ENCODE measurements at places on chromosomes 12 and 14.

DNA sequence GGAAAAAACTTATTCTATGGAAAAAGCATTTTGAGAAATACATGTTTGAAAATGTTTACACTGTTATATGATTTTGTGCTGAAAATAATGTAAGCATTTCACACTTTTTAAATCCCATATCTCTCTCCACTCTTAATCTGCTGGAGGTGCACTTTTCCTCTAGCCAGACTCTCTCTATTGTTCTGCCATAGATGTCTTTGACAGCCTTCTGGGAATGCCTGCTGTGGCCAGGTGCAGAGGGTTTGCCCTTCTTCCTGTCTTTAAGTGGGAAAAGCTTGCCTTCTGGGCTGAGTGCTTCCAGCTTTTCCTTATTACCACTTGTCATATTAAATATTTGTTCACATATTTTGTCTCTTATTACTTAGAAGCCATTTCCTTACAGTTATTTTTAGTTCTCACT is 60.1 kb upstream of the PPM1H start:
- DNase-seq: no peak

DNA sequence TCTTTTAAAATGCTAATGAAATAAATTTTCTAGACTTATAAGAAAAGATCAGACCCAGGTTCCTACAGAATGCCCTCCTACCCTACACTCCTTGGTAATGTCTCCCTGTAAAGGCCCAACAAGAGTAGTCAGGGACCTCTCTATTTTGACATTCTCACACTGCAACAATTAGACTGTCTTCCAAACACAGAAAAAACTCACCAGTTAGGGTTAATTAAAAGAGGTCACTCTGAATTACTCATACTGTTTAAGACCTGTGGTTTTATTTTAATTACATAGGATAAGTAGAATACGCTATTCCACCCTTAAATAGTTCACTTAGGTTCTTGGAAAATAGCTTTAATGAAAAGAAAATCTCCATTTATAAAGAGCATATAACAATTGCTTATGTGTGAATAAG is 142.4 kb downstream of the ITPR2 start:
- DNase-seq: no peak

GRCh38 chr14:50388256-50388931 is 8.3 kb downstream of the CDKL1 start:
- no peak for DNase-seq

DNA sequence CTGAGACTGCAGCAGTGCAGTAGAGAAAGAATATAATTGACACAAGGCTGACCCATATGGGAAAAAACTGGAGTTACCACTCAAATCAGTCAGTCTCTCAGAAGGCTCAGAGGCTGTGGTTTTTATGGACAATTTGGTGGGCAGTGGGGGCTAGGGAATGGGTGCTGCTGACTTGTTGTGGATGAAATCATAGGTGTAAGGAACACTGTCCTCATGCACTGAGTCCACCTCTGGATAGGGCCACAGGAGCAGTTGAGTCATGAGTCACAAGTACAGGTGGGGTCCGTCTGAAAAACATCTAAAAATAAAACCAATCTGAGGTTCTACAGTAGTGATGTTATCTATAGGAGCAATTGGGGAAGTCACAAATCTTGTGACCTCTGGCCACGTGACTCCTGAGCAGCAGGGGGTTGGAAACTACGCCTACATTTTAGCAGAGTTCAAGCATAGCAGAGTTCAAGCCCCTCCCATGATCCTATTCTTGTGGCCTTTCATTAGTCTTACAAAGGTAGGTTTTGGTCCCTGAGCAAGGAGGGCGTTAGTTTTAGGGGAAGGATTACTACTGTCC is 18.1 kb upstream of the SGPP1 start:
- DNase-seq: no peak

DNA sequence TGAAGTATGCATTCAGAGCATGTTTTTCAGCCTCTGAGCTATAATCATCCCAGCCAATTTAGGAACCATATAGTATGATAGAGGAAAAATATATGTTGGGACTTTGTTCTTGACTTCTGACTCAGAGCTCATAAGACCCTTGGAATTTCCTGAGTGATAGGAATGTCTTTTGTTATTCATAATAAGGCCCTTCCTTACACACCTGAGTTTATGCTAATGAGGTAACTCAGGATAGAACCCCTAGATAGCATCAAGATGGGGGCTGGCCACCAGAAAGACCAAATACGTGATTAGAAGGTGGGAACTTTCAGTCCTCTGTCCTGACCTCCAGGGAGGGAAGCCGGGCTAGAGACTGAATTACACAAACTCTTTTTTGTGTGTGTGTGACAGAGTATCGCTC is 32.4 kb upstream of the PLEK2 start:
- no peak for DNase-seq

DNA sequence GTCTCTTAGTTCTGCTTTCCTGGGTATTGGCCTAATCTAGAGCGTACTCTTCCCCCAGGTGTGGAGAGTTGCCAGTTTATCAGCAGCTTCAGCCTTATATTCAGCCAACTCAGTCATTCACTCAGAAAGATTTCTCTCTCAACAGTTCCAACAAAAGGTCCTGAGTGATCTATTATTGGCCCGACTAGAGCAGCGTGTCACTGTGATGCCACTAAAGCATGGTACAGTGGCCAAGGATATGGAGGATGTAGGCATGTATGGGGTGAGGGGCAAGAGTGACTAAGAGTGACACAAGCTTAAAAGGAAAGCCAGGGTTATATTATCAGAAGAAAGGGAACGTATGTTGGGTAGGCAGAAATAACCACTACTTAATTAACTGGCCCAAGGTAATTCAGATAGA is 4.8 kb downstream of the NOPCHAP1 start:
- no peak for DNase-seq

DNA sequence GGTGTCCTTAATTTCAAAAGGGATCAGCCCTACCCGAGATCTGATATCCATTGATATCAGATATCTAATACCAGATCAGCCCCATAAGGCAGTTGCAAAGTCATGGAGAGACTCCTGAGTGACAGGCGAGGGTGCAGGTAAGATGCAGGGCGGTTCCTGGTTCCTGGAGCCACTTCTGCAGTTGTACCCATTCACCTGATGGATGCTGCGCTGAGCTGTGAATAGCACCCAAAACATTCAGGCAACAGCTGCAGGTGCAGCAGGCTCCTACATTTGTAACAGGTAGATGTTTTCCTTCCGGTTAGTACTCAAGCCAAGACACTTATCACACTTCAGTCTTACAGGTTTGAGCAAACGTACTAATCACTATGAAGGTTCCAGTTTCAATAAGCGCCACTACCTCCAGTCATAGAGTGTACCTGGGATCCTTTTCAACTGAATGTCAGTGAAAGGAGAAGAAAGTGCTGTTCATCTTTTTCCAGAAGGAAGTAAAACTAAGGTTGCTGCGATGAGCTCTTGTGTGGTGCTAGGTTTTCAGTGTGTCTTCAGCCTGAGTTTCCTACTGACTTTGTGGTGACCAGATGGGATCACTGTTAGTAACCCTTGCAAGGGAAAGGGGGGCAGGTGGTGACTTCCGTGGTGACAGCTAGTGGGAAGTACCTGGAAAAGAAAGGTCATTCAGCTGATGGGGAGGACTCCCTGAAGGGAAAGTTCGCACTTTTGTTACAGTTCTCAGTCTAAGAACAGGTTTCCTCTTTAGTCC is 1.9 kb downstream of the ATP6V0A2 start:
- peak; percentile 71 for DNase-seq

DNA sequence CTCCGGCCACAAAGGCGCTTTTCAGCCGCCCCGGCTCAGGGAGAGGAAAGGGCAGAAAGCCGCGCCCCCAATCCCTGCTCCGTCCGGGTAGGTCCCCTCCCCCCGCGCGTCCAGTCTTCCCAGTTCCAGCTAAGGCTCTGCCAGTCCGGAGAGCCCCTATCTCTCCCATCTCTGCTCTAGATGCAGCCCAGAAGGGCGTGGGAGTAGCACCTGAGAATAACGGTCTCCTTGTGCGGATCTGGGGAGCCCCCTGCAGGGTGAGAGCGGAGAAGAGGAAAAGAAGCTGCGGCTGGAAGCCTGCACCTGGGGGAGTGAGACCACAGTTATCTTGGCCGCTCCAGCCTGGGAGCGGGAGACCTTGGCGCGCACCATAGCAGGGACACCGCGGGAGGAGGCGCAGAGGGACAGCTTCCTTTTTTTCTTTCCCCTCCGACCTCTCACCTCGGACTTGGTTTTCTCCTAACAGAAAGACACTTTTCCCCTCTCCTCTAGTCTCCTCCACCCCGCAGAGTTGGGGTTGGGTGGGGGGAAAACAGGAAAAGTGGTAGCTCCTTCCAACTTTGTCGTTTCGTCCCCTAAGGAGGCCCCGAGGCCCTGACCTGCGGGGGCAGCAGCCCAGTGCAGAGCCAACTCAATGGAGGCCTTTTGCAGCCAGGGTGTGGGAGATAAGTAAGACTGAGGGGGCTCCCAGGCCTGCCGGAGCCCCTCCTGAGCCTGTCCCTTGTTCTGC is 2.4 kb downstream of the DHH start:
- peak; percentile 77 for DNase-seq

GRCh38 chr12:46917821-46918220 is 92.0 kb upstream of the SLC38A4 start:
- DNase-seq: no peak

- DNase-seq: no peak
Observed at GRCh38 chr14:81153187-81153586, 67.6 kb downstream of the GTF2A1 start.

- no peak for DNase-seq
Observed at GRCh38 chr14:72409047-72409446, 476.8 kb downstream of the RGS6 start.

DNA sequence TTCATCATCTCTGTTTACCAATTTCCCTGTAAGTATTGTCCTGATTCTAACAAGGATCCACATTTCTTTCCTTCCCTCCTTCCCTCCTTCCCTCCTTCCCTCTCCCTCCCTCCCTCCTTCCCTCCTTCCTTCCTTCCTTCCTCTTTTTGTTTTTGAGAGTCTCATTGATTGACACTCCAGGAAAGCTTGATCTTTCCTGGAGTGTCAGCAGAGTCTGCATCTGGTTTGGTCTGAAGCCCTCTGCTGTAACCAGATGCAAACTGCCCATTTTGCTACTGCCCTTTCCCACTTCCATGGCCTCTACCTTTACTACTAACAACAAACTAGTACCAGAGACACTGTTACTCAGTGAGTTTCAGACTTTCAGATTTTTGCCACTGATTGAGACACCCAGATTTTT is 14.4 kb upstream of the OR6C65 start:
- DNase-seq: no peak

GRCh38 chr12:9143137-9143536 is 27.4 kb upstream of the A2M start:
- no peak for DNase-seq

DNA sequence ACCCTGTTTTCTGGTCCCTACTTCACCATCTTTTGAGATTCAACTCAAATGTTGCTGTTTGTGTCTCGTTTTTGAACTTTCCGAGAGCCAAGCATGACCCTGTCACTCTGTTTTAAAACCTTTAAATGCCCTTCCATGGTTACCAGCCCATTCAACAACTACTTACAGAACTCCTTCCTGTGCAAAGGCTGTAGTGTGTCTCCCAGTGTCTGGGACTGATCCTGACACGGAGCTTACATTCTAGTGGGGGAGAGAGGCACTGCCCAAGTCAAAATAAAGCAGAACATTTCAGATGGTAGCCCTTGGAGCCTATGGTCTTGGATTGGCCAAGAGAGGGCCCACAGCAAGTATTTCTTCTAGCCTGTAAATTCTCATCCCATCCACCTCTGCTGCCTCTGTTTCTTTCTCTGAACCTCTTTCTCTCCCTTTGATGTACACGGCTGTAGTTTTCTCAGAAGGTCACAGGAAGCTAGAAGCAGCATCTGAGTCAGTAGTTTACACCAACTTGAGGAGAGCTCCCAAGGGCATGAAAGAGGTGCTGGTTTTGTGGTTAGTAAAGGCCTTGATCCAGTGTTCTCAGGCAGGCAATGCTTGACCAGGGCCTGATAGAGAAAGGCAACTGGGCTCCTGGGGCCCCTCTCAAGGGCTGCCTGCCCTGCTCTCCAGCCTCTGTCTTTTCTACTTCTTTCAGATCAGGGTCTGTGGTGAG is 42.3 kb upstream of the SLC24A4 start:
- no peak for DNase-seq

DNA sequence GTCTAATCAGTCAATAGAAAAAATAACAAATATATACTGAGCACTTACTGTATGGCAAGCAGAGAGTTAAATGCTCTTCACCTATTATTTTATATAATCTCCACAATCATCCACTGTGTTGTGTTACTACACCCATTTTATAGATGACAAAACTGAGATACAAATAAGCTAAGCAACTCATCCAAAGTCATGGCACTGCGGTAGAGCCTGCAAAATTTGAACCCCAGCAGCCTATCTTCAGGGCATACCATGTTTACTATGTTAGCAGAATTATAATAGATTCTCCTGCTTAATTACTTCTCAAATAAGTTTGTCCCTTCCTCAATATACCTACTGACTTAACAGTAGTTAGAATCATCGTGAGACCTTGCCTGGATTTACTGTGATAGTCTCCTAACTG is 53.6 kb upstream of the PCED1B start:
- no peak for DNase-seq

DNA sequence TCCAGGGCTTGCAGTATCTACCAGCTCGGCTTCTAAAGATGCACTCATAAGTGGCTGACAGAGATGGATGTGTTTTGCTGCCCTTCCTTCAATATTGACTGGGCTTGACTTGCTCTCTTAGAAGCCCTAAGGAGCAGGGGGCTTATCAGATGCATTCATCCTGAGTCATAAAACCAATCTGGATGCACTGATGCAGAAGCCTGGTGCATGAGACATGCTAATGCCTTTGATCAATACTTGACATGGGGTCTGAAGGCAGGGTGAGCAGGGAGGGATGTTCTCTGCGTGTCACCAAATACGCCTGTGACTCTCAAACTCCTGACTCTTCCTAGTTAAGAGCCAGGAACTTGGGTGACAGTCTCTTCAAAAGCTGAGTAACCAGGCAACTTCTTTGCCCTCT is 77.8 kb upstream of the HSPB8 start:
- no peak for DNase-seq

Measured in stimulated activated CD8-positive, alpha-beta memory T cell treated with anti-CD3 and anti-CD28 coated beads, Interleukin-4, amount 100 ng/mL, for 48 hours (primary cell).